Mononuclear cell (primary cell): ENCODE measurements at places on chromosomes 2 and 18. TPM values are rescaled to one million over a fixed set of nuclear protein-coding genes. Genes with fewer than 3 reads are reported as not detected.

MEP1B gene
- not detected for total RNA-seq

NAPG gene
- 39.0 TPM for total RNA-seq

ABCA12 gene
- not detected for total RNA-seq

VWA3B gene
- total RNA-seq = not detected

SPATA3 gene
- total RNA-seq = not detected

EIF2B4 gene
- total RNA-seq = 8.8 TPM

TMEM198 gene
- not detected for total RNA-seq
